ENCODE measurements at places on chromosomes 4 and X.

- DNase-seq, result no peak
Measured at GRCh38 chrX:102892103-102892502, 45.0 kb upstream of the RAB40AL start.

GRCh38 chr4:171794528-171794927, 18.7 kb upstream of the GALNTL6 start:
- DNase-seq, result no peak

GRCh38 chr4:48388525-48389154, 47.3 kb downstream of the SLAIN2 start:
- no peak for DNase-seq

DNA sequence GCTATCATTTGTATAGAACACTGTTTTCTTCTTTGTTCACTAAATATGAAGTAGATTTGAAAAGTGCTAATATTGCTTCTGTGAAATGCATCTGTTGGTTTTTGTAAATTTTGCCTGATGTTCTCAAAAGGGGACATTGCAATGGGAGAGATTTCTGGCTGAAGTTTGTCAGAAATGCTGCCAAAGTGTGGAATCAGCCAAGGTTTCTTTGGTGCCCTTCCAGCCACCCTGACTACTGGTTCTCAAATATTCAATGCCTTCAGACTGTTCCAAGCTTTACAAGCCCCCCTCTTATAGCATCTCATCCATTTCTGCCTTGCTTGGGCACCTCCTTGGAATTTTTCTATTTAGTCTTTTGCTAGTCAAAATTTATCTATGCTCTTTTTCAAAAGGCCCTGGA, 60.6 kb upstream of the TMLHE start:
- DNase-seq, result no peak

GRCh38 chr4:96407738-96408463, 568.0 kb downstream of the PDHA2 start:
- no peak for DNase-seq

GRCh38 chr4:77172336-77172735, 15.3 kb downstream of the CCNG2 start:
- no peak for DNase-seq

DNA sequence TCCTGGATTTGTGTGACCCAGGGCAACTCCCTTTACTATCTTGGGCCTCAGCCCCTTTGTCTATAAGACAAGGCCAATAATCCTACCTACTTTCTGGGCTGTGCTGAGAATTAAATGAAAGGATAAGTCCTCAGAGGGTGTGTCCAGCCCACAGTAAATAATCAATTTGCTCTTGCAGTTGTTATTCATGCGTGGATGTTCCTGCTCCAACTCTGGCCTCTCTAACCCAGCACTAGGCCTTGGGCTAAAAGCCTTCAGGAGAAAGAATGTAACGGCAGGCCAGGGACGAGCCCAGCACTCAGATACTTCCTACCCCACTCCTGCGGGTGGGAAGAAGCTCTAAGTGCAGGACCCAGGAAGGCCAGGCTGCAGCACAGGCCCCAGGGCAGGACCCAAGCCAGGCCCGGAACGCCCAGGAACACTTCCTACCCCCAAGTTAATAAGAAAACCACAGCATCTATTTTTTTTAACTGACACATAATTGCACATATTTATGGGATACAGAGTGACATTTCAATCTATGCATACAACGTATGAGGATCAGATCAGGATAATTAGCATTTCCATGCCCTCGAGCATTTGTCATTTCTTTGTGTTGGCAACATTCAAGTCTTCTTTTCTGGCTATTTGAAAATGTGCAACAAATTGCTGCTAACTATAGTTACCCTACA, 179.6 kb upstream of the RBPJ start:
- DNase-seq, result no peak

DNA sequence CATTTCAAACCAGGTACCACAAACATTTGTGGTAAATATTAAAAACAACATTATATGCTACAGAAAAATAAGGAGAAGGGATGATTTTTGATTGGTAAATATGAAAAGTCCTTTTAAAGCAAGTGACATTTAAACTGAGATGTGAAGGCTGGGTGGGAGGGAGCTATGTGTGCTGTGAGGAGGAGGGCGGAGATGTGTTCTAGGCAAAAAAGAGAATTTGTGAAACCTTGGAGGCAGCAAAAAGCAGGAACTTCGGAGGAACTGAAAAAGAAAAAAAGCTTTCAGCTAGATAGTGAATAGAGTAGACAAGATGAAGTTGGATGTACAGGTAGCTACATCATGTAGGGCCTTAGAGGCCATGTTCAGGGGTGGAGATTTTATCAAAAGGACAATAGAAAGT, 10.1 kb upstream of the ARAP2 start:
- no peak for DNase-seq

GRCh38 chr4:18214411-18215055, 193.0 kb upstream of the LCORL start:
- DNase-seq, result no peak
